ENCODE measurements at places on chromosomes 3 and 15.

DNA sequence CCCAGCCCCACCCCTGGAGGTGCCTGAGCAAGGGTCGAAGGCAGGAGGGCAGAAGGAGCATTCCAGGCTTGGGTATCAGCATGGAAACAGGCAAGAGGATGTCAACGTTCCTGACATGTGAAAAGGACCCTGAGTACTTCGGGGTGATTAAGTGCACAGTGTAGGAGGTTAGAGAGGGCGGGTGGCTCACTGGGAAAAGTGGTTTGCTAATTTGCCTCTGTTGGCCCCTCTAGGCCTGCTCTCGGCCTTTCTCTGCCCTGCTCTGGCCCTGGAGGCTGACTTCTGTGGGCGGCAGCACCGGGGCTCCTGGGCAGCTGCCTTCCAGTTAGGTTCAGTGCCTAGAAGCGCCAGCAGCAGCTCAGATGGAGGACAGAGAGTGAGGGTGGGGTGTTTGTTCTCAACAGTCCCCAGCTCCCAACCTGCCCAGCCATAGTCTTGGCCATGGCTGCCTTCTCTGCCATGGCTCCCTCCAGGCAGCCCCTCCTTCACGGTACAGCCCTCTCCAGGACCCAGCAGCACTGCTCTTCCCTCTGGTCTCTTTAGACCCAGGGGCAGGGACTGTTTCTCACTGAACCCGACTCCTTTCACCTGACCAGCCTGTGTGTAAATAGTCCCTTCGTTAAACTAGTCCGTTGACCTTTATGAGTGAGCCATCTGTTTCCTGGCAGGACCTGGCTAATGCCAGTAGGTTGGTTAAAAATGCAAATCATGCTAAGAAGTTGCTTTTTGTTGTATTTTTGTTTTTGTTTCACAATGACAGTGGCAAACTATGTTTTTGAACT lies 107.1 kb upstream of the TPM1 start:
- no peak for DNase-seq

DNA sequence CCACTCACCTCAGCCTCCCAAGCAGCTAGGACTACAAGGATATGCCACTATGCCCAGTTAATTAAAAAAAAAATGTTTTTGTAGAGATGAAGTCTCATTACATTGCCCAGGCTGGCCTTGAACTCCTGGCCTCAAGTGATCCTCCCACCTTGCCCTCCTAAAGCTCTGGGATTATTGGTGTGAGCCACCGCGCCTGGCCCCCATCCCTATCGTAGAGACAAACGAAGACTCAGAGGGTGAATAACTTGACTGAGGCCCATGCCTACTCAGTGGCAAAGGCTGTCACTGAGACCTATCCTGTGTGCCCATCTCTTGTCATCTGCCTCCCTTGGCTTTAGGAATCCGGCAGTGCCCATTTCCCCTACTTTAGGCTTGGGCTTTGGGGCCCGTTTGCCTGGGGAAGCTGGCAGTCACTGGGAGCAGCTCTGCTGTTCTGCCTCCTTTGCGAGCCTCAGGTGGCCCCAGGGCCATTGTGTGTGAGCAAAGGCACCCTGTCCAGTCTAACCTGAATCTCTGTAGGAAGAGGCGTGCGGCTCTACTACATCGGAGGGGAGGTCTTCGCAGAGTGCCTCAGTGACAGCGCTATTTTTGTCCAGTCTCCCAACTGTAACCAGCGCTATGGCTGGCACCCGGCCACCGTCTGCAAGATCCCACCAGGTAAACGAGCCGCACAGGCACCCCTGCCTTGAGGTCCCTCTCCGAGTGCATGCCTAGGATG lies 70.1 kb downstream of the AAGAB start:
- no peak for DNase-seq

GRCh38 chr15:62380011-62380410 lies 214.9 kb upstream of the C2CD4B start:
- no peak for DNase-seq

- no peak for DNase-seq
These were observed 118.0 kb upstream of the C3orf80 start for GRCh38 chr3:160106905-160107861.

GRCh38 chr3:15768421-15769255 lies 29.1 kb downstream of the ANKRD28 start:
- DNase-seq: no peak

DNA sequence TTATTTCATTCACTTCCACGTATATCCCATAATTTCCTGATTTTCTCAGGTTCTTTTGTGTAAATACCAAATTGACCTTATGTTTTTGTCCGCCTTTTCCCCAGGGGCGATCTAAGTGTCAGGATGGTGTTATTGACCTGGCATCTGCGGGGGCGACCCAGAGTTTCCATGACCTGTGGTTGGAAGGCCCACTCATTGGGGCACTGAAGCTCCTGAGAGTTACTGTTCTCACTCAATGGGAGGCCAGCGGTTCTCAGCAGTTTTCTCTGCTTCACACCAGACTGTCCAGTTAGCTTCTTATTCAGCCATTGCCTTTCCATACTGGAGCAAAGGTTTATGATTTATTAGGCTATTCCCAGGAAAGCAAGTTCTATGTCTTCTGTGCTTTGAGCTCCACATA lies 53.3 kb downstream of the B3GALNT1 start:
- no peak for DNase-seq

- DNase-seq: no peak
These were observed 51.7 kb upstream of the HES1 start for GRCh38 chr3:194084284-194084683.

- DNase-seq: no peak
These were observed 154.0 kb downstream of the ADAMTS9 start for GRCh38 chr3:64533617-64534317.

GRCh38 chr15:95973566-95974256 lies 356.8 kb upstream of the NR2F2 start:
- no peak for DNase-seq

- no peak for DNase-seq
These were observed 469.6 kb downstream of the EDEM1 start for GRCh38 chr3:5657106-5657505.

DNA sequence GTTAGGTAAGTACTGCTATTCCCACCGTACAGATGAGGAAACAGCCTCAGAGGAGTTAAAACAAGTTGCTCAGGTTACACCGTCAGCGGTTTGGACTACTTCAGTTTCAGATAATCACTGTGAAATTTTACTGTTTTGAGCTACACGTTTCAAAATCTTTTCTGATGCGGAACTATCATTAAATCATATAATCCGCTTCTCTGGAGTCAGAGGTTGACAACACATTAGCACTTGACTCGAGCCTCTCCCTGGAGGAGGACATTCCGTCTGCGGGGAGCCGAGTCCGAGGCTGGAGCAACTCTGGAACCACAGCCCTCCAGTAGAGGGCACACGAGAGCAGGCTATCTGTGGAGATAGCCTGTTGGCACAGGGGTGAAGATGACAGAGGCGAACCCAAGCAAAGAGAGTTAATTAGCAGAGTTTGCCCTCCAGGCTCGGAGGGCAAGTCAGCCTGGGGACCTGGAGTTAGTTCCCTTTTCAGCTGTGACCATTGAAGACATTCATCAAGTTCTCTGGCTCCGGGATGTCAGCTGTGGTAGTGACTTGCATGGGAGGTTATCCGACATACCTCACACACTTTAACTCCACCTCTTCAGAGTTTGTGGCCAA lies 131.2 kb downstream of the IGF1R start:
- DNase-seq: peak; percentile 41

DNA sequence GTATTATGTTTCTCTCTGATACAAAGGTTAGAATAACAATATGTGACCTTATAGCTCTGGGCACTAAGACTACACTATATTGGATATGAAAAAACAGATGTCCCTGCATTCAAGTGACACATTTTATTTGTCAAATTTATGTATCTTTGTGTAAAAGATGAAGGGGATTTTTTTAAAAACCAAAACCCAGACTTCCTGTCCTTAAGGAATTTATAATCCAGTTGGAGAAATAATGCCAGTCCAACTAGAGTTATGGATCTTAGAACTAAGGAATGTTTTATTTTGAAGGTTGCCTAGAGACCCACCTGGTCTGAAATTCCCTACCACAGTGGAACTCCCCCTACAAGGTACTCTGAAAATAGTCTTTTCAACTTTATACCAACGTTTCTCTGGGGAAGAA lies 33.3 kb upstream of the PIK3CB start:
- no peak for DNase-seq

DNA sequence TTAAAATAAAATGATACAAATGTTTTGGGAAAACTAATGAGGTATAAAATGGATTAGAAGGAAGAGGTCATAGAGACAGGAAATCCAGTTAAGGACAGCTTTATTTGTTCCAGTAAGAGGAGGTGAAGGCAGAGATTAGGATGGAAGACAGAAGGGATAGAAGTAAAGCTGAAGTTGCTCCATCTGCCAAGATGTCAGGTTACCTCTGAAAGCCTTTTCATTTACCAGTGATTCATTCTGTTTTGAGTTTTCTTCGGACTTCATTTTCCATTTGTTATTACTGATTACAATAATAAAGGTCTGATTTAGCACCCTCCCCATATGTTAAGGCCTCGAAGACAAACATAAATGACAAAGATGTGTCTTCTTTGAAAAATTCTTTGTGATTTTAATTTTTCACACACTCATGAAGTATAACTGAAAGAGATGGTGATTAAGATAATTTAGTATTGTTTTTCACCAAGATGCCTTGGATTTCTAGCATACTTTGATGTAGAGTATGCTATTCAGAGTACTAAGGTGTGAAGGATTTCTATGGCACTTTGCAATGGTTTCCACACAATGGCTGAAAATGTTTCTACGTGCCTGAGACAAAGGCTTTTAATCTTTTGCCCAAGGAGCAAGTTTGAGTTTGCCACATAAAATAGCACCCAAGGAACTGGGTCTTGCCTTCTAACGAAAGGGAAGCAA lies 75.4 kb upstream of the PLAAT1 start:
- DNase-seq: no peak

DNA sequence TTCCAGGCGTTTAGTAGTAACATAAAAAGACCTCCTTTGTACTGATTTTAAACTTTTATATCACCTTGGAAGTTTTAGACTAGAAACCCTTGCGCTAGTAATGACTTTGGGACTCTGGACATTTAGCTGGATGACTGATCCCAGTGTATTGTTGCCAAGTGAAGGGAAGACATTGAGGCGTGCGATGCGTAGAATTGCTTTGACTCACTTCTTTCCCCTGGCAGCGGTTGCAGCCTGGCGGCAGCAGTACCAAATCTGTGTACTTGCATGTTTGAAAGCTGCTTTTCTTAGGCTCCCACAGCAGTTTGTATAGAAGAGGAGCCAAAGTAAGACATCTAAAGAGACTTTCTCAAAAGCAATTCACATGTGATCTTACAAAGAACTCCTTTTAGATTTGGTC lies 151.6 kb downstream of the BBX start:
- DNase-seq: no peak

DNA sequence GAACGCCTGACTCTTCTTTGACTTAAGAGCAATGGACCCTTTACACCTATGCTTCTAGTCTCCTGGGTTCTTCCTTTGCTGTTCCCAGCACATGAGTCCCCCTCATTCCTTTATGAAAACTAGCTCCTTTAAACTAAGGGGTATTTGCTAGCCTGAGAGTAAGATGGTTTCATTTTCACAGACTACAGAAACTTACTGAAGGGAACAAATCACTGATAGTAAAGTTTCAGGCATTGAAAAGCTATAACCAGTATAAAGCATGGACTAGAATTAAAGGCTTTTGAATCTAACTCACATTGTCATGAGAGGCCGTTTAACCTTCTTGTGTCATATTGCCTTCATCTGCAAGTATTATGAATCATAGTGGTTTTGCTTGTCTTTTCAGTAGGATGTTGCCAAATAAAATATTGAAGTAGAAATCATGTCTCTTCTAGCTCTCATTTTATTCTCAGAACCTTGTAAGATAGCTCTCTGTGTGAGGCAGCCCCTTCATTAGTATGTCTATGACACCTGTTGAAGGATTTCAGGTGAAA lies 765.9 kb downstream of the NR2F2 start:
- DNase-seq: no peak
